NCI-H524 (cell line): ENCODE measurements at places on chromosomes 1 and 21.

DNA sequence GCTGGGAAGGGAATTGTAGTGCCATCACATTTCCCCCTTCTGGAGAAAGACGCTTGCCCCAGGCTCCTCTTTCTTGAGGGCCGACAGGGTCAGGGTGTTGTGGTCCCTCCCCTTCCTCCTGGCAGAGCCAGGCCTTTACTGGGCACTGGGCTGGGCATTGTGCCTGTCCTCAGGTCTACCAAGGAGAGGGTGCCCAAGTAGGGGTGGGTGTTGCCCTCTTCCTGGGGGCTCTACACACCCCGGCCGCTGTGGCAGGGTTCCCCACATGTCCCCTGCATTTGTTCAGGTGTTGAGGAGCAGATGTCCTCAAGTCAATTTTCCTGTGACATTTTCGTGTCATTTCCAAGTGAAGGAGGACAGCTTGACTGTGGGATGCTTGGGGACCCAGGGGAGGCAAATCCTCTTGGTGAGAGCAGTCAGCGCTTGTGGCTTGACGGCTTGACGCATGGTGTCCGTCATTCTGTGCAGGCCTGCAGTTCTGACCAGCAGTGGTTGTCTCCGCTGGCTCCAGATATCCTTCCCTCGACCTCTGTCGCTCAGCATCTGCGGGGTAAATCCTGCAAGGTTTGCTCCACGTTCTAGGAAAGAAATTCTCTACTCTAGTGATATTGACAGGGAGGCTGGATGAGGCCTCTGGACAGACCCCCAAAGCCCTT lies 181.9 kb upstream of the VAMP3 start:
- DNase-seq = no peak

DNA sequence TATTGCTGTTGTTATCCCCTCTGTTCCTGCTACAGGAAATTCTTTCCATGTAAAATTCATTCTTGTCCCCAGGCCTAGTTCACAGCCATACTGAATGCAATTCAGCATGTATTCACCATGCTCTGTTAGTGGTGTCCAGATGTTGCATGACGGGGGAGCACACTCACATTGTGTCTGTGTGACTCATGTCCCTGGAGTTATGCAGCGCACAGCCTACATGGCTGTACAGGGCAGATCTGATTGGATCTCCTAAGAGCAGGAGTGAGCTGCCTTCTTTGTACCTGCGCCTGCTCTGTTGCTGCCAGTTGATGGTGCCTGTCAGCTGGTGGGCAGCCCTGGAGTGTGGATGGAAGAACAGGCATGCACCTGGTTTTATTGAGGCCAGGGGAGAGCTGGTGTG lies 17.6 kb downstream of the HTR6 start:
- DNase-seq = no peak

DNA sequence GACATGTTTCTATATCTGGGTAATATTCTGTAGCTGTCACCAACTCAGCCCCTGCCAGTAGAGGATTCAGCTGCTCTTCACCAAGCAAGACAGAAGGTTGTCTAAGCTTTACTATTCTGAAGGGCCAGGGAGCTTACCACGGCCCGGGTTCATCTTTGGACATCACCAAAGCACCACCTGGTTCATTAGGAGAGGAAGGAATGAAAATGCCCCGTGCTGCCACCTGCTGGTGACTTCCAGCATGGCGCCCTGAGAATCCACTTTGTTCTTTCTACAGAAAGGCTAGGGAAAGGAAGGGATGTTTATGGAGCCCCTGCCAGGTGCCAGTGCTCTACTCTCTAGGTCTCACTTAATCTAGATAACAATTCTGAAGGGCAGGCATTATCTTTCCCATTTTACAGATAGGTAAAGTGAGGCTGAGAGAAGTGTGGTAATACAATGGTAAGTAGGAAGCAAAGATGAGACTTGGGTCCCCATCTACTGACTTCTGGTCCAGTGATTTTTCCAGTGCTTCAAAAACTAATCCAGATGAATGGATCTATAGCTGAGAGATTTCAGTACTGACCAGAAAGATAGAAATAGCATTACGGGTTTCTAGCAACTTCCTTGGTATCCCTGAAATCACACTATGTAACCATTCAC lies 79.5 kb downstream of the BEND5 start:
- DNase-seq = peak; percentile 56

DNA sequence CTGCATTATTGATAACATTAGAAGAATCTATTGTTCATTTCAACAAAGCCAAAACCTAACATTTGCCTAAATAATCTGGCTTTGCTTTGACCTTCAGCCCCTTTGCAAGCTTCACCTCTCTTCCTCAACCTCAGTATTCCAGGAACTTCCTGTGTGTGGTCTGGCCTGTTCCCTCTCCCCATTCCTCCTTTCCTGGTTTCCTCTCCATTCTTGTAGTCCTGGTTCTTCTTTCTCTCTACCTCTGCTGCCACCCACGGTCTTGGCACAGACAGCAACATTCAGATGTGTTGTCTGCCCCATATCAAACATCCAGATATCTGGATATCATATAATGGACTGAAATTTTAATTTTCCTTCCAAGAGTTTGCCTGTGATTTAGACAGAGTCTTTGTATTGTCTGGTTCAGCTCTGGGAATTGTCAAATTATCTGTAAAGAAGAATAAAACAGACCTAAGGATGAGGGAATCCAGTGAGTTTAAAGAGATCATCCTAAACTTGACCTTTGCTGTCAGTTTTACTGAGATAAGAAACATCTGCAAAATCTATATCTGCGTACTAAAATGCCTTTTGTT lies 148.1 kb upstream of the KCTD3 start:
- no peak for DNase-seq

DNA sequence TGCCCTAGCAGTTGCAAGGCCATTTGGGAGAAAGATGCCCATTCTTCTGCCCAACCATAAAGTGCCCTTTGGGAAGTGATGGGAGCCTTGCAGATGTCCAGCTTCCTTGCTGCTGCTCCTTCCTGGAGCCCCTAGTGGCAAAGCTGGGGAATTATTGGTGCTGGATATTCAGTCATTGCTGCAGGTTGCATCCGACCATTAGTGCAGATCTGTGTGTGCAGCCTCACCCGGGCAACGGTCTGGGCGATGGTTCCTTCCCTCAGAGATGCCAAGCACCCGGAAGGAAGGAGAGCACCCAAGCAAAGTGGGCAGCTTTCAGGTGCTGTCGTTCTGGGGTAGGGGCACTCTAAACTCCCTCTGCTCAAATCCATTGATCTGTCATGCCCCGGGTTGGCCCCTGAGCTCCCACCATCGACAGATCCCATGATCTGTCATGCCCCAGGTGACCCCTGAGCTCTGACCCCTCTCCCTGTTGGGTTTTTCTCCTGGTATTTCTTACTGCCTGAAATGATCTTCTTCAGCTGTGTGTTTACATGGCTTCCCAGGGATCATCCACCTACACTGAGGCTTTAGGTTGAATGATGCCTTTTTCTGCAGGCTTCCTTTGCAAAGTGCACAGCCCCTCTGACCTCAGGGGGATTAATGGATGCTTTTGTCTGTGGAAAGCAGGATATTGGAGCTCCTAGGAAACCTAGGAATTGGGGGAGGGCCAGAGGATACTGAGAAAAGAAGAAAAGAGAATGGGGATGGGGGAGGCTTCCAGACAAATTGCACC lies 467.5 kb downstream of the PTPRU start:
- DNase-seq = peak; percentile 26

- DNase-seq = no peak
These were observed 3.0 kb upstream of the SUCO start for GRCh38 chr1:172530000-172530399.

DNA sequence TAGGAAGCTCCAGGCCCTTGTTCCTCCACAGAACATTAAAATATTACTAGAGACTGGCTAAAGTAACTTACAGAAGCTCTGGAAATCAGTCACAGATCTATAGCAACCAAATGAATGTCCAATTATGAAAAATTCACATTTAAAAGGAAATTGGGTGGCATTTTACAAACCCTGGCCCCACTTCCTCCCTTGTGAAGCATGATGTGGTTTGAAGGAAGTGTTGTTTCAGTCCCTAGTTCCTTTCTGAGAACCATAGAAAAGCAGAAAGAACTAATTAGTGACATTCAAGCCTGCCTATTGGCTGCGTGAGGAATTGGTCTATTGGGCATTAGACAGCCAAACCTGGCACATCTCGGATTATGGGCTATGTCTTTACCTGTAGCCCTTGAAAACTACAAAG lies 649.7 kb upstream of the NEGR1 start:
- DNase-seq = no peak

GRCh38 chr1:72375226-72375625 lies 92.9 kb upstream of the NEGR1 start:
- no peak for DNase-seq

GRCh38 chr1:7407544-7407895 lies 363.6 kb upstream of the VAMP3 start:
- no peak for DNase-seq

- DNase-seq = peak; percentile 89
These were observed 16.5 kb downstream of the MIA3 start for GRCh38 chr1:222634180-222635013.

DNA sequence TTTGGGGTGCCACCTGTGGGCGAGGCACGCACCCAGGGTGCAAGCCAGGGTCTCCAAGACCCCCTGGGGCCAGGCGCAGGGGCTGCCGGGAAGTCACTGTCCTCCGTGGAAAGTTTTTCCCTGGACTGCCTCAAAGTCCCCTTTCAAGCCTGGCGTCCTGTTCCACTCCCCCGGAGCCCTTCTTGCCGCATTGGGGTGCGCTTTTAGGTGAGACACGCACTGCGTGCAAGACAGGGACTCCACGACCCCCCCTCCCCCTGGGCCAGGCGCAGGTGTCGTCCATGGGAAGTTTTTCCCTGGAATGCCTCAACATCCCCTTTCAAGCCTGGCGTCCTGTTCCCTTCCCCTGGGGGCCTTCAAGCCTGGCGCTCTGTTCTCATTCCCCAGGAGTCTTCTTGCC lies 137.1 kb downstream of the LIPI start:
- no peak for DNase-seq

DNA sequence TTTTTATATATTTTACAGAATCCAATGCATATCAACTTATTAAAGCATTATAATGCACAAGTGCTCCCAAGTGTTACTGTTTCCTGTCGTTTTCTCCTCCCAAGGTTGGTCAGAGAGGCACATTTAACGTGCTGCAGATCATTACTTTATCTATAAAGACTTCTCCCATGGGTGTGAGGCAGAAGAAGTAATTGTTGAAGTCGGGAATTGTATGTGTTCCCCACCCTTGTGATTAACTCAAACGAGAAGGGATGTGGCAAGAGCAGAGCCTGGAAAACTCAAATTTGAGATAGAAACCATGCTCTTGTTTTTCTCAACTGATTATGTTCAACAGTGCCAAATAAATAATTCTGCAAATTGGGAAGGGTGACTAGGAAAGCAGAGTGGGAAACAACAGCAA lies 412.5 kb upstream of the ADAMTS5 start:
- DNase-seq = no peak

- no peak for DNase-seq
These were observed 16.4 kb downstream of the REG4 start for GRCh38 chr1:119794876-119795240.

DNA sequence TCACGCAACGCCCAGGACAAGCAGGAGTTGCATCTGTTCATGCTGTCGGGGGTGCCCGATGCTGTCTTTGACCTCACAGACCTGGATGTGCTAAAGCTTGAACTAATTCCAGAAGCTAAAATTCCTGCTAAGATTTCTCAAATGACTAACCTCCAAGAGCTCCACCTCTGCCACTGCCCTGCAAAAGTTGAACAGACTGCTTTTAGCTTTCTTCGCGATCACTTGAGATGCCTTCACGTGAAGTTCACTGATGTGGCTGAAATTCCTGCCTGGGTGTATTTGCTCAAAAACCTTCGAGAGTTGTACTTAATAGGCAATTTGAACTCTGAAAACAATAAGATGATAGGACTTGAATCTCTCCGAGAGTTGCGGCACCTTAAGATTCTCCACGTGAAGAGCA lies 60.4 kb upstream of the ZNF326 start:
- no peak for DNase-seq

GRCh38 chr1:56502700-56503245 lies 76.6 kb downstream of the PLPP3 start:
- no peak for DNase-seq

DNA sequence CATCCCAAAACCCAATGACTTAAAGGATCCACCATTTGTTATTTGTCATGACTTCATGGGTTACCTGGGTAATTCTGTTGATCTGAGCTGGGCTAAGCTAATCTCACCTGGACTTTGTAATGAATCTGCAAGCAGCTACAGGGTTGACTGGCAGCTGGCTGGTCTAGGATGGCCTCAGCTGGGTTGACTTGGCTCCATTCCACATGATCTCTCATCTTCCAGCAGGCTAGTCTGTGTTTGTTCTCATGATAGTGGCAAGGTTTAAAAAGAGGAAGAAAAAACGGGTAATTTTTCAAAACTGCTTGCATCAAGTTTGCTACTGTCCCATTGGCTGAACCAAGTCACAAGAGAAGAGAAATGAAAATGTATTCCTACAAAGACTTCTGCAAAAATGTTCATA lies 24.8 kb upstream of the ZMYM4 start:
- peak; percentile 2 for DNase-seq

GRCh38 chr21:29462479-29462878 lies 163.8 kb downstream of the BACH1 start:
- DNase-seq = no peak

DNA sequence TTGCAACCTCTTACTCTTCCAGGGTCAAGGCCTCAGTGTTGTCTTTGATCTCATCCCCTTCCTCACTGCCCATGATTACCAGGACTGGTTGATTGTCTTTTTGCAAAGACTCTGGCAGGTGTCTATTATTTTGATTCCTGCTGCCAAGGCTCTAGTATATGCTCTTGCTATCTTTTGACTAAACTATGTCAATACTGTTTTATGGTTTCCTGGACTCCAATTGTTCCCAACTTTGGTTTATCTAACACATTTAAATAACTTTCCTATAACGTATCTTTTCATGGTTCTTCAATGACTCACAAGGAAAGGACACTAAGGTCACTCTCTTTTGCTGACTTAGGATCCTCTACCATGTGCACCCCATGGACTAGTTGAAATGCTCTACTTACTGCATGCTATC lies 141.5 kb downstream of the PTPRC start:
- DNase-seq = no peak

- no peak for DNase-seq
These were observed 65.1 kb upstream of the BMP8A start for GRCh38 chr1:39426346-39426745.

DNA sequence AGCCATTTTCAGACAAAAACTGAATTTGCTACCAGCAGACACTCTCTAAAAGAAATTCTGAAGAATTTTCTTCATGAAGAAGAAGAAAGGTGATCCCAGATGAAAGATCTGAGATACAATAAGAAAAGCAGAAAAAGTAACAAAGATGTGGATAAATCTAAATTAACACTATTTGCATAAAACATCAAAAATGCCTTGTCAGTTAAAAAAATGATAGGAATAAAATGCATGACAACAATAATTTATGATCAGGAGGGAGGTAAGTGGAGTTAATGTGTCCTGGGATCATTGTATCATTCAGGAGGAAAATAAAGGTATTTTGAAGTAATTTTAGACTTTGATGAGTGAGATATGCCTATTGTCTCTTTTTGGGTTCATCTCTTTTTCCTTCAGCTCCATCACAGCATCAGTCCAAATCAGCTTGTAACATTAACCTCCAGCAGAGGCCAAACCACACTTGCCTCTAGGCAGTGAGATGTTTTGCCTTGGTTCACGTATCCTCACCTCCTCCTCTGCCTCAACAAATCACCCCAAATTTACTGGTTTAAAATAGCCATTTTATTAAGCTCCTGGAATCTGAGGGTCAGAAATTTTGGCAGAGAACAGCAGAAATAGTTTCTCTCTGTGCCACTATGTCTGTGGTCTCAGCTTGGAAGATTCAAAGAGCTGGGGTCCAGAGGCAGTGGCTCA lies 76.9 kb upstream of the HIVEP3 start:
- no peak for DNase-seq

- DNase-seq = peak; percentile 99
These were observed 277.0 kb downstream of the PTPRU start for GRCh38 chr1:29513357-29513756.

GRCh38 chr1:2632561-2633361 lies at the start of gene MMEL1:
Gene MMEL1 (minus strand): TSS chr1:2633016. CDS start chr1:2629484, 3,532 bp downstream.
- DNase-seq = no peak
